Thyroid gland (tissue), 4 donors: ENCODE measurements at places on chromosomes 5 and 9. TPM values are rescaled to one million over a fixed set of nuclear protein-coding genes. Genes with fewer than 3 reads are reported as not detected.
A peak's percentile ranks its signal among the peaks of the same experiment; 100 is the strongest.

- no peak overlapping the region for H3K4me3 ChIP-seq
- no peaks in the 10 kb centered on the region for H3K27me3 ChIP-seq
- peak; percentile 54 for DNase-seq
- no peak overlapping the region for H3K27ac ChIP-seq
- H3K4me1 ChIP-seq, result no peaks in the 10 kb centered on the region
These were observed 76.8 kb downstream of the LMX1B start for GRCh38 chr9:126690431-126691051.

DNA sequence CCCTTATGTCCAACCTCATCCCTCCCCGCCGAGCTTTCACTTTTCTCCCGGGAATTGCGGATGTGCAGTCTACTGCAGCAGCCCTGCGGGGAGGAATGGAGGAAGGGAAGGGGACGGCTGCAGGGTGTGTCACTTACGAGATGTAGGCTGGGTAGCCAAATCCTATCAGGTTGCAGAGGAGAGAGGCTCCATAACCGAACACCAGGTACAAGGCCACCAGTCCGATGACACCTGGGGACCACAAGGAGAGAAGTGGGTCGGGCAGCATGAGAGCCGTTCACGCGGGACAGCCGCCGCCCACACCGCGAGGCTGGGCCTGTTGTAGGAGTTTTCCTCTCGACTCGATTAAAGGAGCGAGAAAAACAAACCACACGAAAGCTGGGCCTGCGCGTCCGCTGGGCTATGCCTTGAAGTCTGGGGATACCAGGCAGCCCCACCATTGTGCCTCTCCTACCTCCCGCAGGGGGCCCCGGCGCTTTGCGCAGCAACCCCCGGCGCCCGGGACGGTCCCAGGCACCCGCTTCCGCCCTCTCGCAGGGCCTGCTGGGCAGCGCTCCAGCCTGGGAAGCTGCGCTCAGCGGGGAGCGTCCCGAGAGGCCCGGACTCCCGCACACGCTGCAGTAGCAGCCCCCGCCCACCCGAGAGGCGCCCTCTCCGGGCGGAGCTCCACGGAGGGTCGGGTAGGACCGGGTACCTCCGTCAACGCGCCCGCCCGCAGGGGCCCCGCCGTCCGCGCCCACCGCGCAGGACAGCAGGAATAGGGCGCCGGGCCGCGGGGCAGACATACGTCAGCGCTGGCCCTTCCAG lies 798 bp downstream of the REEP5 start:
- no peaks in the 10 kb centered on the region for H3K36me3 ChIP-seq
- peak overlapping the region; percentile 98 for H3K27ac ChIP-seq
- H3K4me1 ChIP-seq, result peaks cover 47% of the 10 kb centered on the region
- peak; percentile 81 for DNase-seq
- peak overlapping the region; percentile 76 for H3K4me3 ChIP-seq
- H3K27me3 ChIP-seq, result no peaks in the 10 kb centered on the region

Gene SHROOM1
- 17.3 TPM for total RNA-seq

Gene EIF4E1B
- total RNA-seq, result not detected

DNA sequence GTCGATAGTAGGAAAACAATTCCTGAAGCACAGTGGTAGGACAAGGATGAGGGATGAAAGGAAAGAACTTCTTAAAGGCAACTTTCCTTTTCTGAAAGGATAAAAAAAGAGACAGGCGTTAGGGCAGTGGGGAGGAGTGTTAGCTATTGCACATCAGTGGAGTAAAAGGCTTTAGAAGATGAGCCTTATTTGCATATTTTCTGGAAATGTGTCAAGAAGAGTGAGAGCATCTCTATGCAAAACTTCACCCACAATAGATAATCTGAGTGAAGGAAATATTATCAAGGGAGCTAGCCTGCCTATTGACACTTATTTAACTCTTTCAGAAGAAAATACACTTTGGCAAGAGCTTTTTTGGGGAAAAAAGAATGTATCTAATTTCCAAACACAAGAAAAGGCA lies 151.6 kb downstream of the MACIR start:
- H3K36me3 ChIP-seq, result no peaks in the 10 kb centered on the region
- no peaks in the 10 kb centered on the region for H3K4me1 ChIP-seq
- H3K27ac ChIP-seq, result no peak overlapping the region
